Amniotic epithelial cell (primary cell): ENCODE measurements at places on chromosomes 2 and 18.

DNA sequence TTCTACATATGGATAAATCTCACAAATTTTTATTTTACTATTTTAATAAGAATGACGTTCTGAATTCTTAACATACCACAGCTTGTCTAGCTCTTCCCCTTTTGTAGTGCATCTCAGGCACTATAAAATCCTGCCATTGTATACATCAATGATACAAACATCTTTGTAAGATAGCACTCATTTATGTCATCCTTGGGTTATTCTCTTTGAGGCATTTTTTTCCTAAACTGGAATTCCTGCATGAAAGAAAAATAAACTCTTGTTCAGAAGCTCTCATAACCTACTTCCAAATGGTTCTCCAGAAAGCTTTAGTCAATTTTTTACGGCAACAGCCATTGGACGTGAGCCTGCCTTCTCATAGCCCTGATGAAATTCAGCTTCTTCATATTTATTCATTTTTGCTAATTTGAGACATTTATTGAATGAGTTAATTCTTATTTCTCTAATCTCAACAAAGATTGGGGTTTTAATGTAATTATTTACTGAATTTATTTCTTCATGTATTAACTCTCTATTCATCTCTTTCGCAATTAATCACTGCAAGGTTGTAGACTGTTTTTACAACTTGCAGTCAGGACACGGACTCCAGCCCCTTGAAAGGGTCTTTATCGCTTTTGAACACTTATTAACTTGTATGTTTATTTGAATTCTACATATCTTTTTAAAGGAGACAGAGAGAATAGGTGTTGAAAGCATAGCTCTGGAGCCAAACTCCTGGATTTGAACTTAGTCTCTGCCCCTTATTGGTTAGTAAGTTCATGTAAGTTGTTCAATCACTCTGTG lies 57.6 kb upstream of the PARD3B start:
- no peak for DNase-seq

GRCh38 chr2:26299471-26300101 lies 46.4 kb upstream of the SELENOI start:
- peak; percentile 68 for DNase-seq

- DNase-seq, result peak; percentile 84
These were observed 24.8 kb downstream of the SANBR start for GRCh38 chr2:61090386-61090921.

GRCh38 chr18:79798346-79798998 lies 734 bp downstream of the KCNG2 start:
- no peak for DNase-seq

DNA sequence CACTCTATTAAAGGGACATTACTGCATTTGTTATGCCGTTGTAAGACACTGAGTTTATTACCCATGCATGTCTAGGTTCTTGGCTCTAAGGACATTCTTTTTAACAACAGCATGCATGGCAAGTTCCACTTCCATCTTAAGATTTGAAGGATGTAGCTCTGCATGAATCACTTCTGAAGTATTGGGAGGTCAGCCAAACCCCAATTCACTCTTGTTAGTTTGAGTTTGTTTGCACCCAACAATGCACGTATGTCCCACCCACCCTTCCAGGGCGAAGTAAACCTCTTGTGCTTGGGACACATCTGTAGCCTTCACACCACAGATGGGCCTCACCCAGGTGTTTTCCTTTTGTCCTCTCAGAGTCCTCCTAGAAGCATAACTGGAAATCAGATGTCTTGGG lies 5.6 kb upstream of the LAMA3 start:
- DNase-seq, result no peak

DNA sequence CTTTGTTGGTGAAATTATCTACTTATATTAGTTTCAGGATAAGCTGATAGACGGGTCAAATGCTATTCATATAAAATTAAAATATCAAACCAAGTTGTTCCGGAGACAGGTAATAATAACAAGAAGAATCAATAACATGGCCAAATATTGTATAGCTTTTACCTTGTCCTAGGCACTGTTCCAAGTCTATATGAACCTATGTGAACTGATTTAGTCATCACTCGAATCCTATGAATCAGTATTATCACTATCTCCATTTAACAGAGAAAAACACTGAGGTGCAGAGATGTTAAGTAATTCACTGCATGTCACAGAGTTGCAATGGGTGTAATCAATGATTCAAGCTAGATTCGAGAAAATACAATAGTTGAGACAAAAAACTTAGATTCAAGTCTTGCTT lies 40.0 kb upstream of the TRIB2 start:
- DNase-seq, result no peak

GRCh38 chr2:61900281-61900680 lies 5.2 kb upstream of the COMMD1 start:
- peak; percentile 85 for DNase-seq

DNA sequence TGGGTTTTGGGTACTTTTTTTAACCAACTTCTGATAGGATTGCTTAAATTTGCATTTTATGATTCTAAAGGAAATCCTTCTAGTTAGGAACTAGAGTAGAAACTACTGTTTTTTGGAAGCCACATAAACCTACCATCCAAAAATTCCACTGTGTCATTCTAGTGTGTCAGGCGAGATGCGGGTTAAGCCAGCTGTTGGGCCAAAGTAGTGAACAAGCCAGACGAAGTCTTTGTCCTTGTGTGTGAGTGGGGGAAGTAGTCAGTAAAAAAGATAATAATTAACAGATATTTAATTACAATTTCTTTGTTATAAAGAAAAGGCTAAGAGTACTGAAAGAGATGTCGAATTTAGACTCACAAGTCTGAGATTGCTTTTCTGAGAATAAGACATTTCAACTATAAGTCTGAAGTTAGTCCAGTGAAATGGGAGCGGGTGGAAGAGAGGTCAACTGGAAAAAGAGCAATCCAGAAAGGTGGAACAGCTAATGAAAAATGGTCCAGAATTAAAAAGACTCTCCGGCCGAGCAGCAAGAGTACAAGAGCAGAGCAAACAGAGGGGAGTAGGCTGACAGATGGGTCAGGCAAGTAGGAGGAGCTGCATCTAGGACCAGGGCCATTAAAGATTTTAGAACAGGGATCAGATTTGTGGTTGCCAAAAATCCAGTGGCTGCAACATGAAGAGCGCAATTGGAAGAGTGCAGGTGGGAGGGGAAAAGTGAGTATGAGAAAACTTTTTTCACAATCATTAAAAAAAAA lies 1.5 kb downstream of the EPB41L5 start:
- DNase-seq, result no peak

DNA sequence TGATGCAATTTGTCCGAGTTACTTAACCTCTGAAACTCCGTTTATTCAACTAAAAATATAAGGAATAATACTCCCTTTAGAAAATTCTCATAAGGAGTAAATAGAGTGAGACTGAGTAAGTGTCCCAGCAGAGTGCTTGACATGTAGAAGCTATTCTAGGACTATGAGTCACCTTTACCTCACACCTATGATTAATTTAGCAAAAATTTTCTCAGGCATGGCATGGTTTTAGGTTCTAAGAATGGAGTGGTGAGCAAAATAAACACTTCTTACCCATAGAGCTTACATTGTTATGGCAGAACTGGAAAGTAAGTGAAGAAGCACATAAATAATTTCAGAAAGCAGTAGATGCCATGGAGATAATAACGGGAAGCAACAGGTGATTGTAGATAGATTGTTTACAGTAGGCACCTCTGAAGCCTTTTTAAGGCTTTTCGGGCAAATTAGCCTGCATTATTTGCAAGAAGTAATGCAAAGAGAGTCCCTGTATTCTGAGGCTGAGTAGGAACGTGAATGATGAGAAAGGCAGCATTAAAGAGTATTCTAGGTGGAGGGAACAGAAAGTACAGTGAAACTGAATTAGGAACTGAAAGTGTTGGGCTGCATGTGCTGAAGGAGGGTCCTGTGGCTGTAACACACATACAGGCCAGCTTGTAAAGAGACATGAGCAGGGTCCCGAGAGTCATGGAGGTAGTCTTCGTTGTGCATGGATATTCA lies 209.2 kb downstream of the ZNF407 start:
- peak; percentile 85 for DNase-seq

DNA sequence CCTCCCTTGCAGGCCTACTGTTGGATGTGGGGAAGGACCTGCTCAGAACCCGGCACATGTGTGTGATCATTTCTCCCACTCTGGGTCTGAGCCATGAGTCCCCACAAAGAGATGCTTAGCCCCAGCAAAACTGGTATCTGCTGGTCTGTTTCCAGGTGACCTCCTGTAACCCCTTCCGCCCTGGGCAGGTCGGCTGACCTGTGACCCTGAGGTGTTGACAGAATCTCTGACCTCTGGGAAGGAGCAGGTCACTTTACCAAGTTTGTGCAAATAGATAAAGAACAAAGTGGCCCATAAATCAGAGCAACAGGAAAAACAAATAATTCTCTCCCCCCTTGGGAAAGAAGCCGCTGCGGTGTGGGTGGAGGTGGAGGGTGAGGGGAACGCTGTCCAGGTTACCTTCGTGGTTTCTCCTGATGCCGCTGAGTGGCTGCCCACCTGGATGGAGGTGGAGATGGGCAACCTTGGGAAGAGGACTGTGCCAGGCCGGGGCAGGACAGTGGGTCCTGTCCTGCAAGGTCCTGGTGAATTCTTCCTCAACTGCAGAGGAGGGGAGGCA lies 174.0 kb upstream of the MYCN start:
- DNase-seq, result no peak

DNA sequence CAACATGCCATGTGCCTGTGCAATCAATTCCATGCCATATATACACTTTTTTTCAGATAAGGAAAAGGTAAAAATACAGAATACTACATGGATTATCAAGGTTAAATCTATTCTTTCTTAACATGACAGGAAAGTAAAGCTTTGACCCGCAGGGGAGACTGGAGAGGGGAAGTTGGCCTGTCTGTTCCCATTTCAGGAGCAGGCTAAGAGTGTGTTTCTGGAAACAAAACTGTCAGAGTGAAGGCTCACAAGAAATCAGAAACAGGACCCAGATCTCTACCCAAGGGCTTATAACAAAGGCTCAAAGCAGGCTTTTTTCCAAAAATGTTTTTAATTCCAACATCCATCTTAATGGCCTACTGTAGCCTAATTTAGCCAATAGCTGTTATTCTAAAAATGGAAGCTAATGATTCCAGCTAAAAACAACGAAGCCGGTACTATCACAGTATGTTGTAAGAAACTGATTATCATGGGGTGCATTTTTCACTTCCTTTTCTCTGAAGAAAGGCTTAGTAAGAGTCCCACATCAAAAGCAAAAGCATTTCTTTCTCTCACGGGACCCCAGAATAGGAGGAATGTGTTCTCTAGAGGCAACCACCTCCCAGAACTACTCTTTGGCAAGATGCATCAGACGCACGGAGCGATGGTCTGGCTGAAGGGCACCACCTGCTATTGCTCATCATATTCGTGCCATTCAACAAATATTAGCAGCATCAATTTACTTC lies 41.4 kb downstream of the FECH start:
- no peak for DNase-seq

DNA sequence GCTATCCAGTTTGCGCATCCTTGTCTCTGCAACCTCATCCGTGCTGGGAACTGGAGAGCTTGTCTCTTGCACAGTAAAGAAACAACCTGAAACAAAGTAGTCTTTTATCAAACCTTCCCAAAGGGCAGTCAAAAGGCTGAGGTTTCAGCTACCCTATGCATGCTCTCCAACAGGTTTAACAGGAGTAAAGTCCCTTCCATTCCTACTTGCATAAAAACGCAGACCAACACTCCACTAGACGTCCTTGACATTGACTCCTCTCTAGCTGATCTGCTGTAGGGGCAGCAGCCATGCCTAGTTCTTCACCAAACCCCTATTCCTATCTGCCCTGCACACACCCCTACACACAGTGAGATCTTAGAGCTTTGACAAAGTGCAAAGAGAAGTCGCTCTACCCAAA lies 41.5 kb downstream of the L3MBTL4 start:
- no peak for DNase-seq

DNA sequence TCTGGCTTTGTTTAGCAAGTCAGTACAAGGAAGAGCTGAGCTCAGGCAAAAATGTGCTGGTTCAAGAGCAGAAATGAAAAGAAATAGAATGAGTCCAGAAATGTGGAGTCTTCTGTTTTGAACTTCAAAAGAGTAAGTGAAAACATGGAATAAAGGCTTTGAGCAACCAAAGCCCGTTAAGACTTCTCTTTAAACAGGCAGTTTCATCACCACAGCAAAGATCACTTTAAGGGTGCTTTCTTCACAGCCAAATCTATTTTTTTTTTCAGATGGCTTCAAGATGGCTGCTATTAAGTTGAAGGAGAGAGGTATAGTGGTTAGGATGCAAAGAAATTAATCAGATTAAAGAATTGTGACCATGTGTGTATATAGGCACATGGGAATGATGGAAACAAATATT lies 2.0 kb upstream of the CHRNA1 start:
- no peak for DNase-seq

GRCh38 chr2:232890896-232891601 lies 21.0 kb downstream of the SNORC start:
- DNase-seq, result peak; percentile 37

DNA sequence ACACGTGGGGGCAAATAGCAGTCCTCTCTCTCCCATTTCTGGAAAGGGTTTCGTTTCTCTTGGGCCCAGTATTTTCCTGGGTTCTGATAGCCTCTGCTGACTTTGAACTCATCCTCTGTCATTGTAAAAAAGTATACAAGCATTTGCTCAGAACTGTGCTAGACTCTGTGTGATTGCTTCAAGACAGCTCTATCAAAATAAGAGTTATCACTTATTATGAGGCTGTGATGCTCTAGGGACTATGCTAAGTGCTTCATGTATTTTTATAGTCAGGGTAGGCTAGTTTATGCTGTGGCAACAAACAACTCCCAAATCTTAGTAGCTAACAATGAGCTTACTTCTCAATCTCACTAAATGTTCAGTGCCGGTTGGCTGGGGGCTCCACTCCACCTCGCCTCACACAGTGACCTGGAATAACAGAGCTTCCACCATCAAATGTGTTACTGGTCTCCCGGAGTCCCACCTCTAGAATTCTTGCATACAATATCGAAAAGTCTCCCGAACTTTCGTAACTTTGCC lies 110.8 kb upstream of the CDC42EP3 start:
- no peak for DNase-seq

GRCh38 chr2:164922134-164922533 lies 33.2 kb downstream of the SLC38A11 start:
- no peak for DNase-seq

DNA sequence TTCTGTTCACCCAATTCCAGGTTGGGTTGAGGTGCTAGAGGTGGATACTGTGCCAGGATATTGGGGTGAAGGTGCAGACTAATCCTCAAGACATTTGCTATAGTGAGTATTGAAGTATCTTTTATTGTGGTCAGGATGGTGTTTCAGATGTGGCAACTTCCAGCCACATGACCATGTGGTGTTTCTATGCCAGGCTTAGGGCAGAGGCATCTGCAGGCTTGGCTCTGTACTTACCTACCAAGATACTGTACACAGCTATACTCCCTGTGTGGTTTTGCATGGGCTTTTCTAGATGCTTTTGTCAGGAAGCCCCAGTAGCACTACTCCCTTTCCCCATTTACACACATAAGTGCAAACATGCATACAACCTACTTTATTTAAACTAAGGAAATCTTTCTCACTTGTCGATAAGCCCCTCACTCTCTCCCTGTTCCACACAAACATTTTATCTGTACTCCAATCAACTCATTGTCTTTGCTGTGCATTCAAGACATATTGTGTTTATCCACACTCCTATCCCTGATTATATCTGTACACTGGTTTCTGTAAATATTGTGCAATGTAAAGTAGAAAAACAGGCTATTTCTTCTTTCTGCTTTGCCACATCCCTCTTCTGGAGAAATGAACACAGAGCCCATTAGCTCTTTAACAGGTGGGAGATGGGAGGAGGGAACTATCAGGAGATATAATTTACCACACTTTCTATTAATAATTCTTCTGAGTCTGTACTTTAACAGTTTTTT lies 12.3 kb downstream of the ARL6IP6 start:
- peak; percentile 79 for DNase-seq
